ENCODE measurements at places on chromosomes 5 and 9. TPM values are rescaled to one million over a fixed set of nuclear protein-coding genes. Genes with fewer than 3 reads are reported as not detected.

DNA sequence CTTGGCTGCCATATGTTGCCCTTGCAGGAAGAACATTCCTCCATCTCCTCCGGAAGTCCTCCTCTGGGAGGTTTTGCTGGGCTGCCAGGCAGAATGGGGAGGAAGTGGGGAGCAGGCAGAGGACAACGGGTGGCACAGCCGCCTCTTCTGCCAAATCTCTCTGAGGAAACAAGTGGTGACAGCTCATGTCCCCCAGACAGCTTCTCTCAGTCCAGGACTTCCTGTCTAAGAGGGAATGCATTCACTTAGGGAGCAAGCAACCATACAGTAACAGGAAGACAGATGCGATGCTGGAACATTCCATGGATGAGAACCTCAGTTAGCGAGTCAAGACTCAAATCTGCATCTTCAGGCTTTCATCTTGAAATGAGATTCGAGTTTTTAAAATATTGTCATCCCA, 701.0 kb downstream of the SEMA5A start:
- no peak for DNase-seq
- H3K27ac ChIP-seq = no peak overlapping the region
- no peaks in the 10 kb centered on the region for H3K36me3 ChIP-seq

DNA sequence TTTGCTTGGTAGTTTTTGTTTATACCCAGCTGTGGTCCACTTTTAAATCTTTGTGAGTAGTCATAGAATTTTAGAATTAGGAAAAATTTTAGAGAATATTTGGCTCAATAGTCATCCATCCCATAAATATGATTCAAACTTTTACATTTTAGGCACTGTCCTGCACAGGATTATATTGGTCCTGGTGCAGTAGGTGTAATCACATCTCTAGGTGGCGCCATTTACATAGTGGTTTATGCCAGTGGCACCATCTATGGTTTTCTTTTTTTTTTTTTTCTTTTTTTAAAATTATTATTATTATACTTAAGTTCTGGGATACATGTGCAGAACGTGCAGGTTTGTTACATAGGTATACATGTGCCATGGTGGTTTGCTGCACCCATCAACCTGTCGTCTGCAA, 260.7 kb upstream of the KCNN2 start:
- no peak overlapping the region for H3K4me3 ChIP-seq
- H3K27ac ChIP-seq = no peak overlapping the region

The F2RL2 gene
- total RNA-seq = 13.0 TPM

GRCh38 chr5:95988094-95988493, 26.4 kb upstream of the ELL2 start:
- no peak overlapping the region for H3K27ac ChIP-seq
- no peak overlapping the region for H3K4me3 ChIP-seq
- H3K4me1 ChIP-seq = peaks cover 43% of the 10 kb centered on the region
- no peaks in the 10 kb centered on the region for H3K27me3 ChIP-seq

- H3K4me3 ChIP-seq = no peak overlapping the region
These were observed 35.0 kb downstream of the RASGEF1C start for GRCh38 chr5:180173875-180174586.

GRCh38 chr5:5432020-5432707, 9.7 kb downstream of the ICE1 start:
- no peak overlapping the region for H3K4me3 ChIP-seq
- H3K4me1 ChIP-seq = peaks cover 51% of the 10 kb centered on the region
- H3K27me3 ChIP-seq = no peaks in the 10 kb centered on the region
- H3K27ac ChIP-seq = peak overlapping the region; percentile 42

DNA sequence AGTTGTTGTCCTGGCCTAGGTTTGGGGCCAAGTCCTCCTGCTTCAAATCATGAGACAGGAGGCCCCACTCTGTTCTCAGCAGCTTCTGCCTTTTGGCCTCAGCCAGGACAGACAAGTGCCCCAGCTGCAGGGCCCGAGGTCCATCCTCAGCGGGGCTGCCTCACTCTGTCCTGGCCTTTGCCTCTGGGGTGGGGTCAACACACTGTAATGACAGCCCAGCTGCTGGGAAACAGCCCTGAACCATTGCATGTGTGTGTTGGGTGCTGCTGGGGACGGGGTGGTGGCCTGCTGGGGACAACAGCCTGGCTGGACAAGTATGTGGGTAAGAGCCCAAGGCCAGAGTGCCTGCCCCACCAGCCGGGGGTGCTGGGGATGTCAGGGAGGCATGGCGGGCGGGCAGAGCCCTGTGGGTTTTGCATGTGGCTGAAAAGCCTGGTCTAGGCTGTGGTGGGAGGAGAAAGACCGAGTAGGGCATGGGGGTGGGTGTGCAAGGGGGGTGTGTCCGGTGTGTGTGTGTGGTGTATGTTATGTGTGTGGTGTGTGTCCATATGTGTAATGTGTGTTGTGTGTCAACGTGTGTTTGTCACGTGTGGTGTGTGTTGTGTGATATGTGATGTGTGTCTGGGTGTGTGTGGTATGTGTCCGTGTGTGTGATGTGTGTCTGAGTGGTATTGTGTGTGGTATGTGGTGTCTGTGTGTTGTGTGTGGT, 71.7 kb downstream of the KCNT1 start:
- H3K27ac ChIP-seq = no peak overlapping the region
- no peak overlapping the region for H3K4me3 ChIP-seq
- DNase-seq = no peak
- H3K4me1 ChIP-seq = no peaks in the 10 kb centered on the region

The AJM1 gene
- 4.5 TPM for total RNA-seq

The FUT7 gene
- total RNA-seq = 0.13 TPM

- H3K27ac ChIP-seq = no peak overlapping the region
- no peak overlapping the region for H3K4me3 ChIP-seq
- no peaks in the 10 kb centered on the region for H3K27me3 ChIP-seq
- no peak for DNase-seq
- H3K36me3 ChIP-seq = peaks cover 7% of the 10 kb centered on the region
- no peaks in the 10 kb centered on the region for H3K4me1 ChIP-seq
These were observed 72.7 kb upstream of the RGMB start for GRCh38 chr5:98700730-98701129.

DNA sequence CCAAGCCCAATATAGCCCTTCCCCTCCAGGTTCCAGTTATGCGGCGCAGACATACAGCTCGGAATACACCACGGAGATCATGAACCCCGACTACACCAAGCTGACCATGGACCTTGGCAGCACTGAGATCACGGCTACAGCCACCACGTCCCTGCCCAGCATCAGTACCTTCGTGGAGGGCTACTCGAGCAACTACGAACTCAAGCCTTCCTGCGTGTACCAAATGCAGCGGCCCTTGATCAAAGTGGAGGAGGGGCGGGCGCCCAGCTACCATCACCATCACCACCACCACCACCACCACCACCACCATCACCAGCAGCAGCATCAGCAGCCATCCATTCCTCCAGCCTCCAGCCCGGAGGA, 6.3 kb downstream of the NR4A3 start:
- no peak overlapping the region for H3K27ac ChIP-seq
- H3K36me3 ChIP-seq = peaks cover 4% of the 10 kb centered on the region
- peaks cover 28% of the 10 kb centered on the region for H3K4me1 ChIP-seq
- DNase-seq = no peak

The GBGT1 gene
- 4.1 TPM for total RNA-seq

GRCh38 chr5:79105868-79106267, 5.7 kb upstream of the BHMT start:
- H3K36me3 ChIP-seq = no peaks in the 10 kb centered on the region
- no peak overlapping the region for H3K4me3 ChIP-seq
- peaks cover 9% of the 10 kb centered on the region for H3K4me1 ChIP-seq
- no peak overlapping the region for H3K27ac ChIP-seq
- no peak for DNase-seq

GRCh38 chr5:78705826-78706225, 57.3 kb upstream of the LHFPL2 start:
- peaks cover 3% of the 10 kb centered on the region for H3K36me3 ChIP-seq
- H3K4me3 ChIP-seq = no peak overlapping the region
- no peak overlapping the region for H3K27ac ChIP-seq
- H3K4me1 ChIP-seq = peaks cover 21% of the 10 kb centered on the region

DNA sequence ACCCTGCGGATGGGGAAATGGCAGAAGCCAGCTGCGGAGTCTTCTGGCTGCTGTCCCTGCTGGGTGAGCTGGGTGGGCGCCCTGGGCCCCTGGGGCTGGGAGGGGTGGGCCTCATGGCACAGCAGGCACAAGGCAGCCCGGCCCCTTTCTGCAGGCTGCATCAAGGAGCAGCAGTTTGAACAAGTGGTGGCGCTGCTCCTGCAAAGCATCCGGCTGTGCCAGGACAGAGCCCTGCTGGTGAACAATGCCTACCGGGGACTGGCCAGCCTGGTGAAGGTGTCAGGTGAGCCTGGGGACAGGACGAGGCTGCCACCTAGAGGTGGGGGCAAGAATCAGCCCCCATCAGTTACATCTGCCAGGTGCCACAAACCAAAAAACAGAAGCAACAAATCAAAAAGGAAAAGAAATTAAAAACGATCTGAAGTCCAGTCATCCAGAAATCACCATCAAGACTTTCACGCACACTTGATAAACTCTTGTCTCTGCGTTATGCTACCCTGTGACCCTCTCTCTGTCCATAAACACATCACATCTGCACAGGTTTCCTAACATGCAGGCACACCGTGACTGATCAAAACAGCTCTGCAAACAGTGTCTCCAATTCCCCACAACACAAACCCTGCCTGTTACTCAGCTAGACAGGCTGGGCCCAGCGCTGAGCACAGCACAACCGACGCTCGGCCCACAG, 13.9 kb downstream of the REXO4 start:
- H3K4me3 ChIP-seq = no peak overlapping the region
- H3K27me3 ChIP-seq = no peaks in the 10 kb centered on the region
- no peak for DNase-seq
- no peak overlapping the region for H3K27ac ChIP-seq
- H3K4me1 ChIP-seq = peaks cover 2% of the 10 kb centered on the region

DNA sequence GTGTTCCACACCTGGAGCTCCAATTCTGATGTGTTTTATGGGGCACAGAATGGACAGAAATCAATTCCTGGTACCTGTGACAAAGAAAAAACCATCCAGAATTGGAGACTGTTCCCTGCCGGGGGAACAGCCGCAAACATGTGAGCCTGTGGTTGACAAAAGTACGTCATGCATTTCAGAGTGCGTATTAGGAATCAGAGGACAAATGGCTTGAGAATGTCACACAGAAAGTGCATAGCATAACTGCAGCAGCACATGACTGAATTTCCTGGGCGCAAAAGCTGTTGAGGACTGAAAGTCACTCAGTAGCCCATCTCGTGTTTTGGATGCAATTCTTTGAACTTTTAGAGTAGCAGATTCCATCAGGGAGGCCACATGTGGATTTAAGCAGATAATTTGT, 85.1 kb downstream of the TRIO start:
- peak overlapping the region; percentile 14 for H3K27ac ChIP-seq
- DNase-seq = no peak
- peaks cover 62% of the 10 kb centered on the region for H3K4me1 ChIP-seq
- H3K4me3 ChIP-seq = no peak overlapping the region
- no peaks in the 10 kb centered on the region for H3K27me3 ChIP-seq

All from osteocyte (in vitro differentiated cells).